Right kidney (tissue), 9 donors: ENCODE measurements at places on chromosomes 11 and 22.

DNA sequence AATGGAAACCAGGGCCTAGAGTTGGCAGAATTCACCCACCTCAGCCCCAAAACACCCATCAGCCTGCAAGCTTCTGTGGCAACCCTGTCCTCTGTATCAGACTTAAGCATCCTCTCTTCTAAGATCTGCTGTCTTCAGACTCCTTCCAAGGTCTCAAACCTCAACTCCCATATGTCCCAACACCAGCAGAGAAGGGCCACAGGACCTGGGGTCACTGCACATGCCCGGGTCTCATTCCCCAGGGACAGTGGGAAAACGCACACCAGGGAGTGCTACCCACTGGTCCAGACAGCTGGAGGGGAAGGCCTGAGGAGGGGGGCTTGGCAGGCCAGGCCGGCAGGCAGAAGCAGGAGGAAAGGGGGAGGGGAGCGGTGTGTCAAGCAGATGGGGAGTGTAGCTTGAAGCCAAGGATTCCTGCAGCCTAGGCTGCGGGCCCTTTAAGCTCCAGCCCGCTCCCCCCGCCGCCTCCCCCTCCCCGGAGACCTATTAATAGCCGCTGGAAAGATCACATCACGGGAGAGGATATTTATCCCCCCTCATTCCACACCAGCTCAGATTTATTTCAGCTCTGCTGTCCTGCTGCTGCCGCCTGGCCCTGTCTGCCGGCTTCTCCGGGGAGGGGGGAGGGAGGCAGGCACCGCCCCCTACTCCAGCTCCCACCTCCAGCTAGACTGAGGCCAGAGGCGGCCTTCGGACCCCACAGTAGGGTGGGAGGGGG, 16.7 kb downstream of the BCL9L start:
- peak; percentile 76 for DNase-seq

DNA sequence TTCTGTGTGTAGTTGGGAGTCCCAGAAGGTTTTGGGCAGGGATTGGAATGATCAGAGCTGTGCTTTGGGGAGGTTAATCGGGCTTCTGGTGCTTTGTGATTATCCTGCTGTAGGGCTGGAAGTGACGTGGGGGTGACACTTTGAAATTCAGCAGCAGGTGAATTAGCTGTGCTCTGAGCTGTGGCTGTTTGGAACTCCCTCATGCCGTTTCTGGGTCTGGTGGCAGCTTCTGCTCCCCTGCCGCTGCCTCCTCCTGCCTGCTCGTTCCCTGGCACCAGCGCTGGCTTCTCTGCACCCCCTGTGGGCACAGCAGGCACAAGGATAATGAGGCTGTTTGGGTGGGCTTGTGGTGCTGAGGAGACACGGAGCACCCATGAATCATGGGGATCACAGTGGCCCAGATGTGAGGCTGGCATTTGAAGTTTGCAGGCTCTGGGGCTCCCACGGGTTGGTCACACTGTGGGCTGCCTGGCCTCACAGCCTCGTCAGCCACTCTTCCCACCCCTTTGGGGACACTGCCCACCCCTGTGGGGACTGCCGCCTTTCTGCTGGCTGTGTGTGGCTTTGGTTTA, 49.7 kb downstream of the TBC1D22A start:
- no peak for DNase-seq

DNA sequence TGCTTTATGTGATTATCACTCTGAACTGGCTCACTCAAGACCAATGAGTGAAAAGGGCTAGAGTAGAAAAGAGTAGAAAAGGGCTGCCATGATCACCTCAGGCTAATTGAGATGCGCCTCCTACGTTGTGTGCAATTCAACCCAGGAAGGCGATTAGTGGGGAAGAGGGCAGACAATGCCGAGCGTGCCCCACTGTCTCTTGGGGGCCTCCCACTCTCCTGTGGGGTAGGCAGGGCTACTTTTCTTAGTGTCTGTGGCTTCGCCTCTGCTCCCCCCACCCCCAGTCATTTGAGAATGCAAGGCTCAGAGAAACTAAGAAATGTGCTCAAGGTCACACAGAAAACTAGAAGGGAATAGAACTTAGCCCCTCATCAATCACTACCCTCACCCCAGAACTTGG, 57.7 kb upstream of the RASD2 start:
- no peak for DNase-seq

DNA sequence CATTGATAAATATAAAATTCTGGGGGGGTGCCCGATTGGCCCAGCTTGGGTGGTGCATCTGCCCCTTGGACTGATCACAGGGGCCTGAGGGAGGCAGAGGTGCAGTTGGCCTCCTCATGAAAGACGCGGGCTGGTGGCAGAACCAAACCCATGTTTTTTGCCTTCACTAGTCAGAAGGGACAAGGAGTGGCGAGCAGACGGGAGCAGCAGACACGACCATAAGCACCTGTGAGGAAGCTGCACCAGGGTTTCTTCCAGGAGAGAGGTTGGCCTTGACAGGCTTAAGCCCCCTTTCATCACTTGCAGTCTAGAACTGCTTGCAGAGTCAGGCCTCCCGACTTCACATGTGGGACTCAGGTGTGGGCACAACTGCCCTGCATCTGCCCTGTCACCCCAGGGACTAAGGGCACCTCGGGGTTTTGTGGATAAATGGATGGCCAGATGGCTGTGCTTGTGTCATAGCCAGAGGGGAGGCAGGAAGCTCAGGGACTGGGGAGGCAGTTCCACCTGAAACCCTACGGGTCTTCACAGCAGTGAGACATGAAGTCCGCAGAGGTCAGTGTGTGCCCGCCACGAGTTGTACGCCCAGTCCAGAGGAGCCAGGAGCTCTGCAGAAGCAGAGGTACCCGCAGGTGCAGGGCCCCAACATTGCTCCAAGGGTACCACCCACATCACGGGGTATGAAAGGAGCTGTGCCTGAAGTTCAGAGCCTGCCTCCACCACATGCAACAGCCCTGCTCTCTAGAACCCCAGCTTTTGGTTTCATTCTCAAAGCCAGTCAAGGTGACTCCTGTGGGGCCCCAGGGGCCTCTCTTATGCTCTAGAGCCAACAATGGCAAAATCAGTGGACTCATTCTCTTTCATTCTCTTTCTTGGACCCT, 18.2 kb upstream of the SYT13 start:
- DNase-seq, result no peak

DNA sequence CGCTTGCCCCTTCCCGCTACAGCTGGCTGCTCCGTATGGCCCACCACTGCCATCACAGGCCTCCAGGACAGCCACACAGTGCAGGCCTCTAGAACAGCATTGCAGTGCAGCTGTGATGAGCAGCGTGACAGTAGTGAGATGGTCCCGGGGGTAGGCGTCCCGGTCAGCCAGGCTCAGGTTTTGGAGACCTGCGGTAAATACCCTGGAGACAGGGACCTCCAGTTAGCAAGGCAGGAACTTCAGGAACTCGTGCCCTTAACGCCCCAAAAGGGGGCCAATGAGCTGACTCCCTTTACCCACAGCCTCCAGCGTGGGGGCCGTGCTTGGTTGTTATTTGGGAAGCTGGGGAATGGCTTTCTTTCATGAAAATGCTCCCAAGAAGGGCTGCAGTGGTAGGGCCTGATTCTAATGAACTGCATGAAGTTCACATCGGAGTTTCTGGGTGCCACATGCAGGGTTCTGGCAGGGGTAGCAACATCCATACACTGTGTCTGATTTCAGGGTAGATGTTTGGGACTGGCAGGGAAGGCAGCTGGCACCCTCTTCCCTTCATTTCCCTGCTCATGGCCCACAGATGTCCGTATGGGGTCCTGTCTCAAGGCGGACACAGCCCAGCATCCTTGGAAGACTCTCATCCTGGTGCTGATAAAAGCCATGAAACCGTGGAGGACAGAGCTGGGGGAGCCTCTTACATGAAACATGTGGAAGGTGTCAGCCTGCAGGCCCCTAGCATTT, 440.5 kb downstream of the TBC1D22A start:
- DNase-seq, result no peak

DNA sequence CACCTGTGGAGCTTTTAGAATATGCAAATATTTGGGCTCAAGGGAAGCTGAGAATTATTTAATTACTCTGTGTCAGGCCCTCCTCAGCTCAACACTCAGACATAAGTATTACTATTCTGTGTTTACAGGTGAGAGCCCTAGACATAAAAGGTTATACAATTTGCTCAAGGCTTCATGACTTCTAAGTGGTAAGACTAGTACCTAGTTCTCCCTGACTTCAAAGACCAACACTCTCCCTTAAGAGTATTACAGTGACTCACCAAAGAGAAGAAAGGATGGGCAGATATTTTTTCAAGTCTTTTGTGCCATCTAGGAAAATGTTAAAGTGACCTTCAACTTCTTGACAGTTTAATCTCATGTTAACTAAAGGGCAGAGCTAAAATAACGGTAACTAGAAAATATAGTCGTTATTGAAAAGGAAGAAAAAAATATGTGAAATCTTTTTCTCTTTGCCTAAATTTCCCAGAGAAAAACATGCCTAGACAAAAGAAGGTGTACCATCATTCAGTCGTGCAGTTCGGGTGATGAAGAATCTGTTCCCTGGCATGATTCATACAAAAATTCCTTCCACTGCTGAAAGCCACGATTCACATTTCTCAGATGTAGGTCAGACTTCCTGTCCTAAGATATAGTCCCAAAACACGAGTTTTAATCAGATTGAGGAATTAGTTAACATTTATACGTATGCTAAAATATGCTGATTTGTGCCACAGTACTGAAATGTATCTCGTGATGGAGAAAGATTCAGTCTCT, 849.1 kb upstream of the API5 start:
- no peak for DNase-seq

- no peak for DNase-seq
Measured at GRCh38 chr11:46331282-46331984, 15.8 kb upstream of the DGKZ start.

- DNase-seq, result no peak
Measured at GRCh38 chr11:65773784-65774411, 6.9 kb downstream of the AP5B1 start.

GRCh38 chr11:131665344-131665968, 295.0 kb downstream of the NTM start:
- DNase-seq, result no peak

DNA sequence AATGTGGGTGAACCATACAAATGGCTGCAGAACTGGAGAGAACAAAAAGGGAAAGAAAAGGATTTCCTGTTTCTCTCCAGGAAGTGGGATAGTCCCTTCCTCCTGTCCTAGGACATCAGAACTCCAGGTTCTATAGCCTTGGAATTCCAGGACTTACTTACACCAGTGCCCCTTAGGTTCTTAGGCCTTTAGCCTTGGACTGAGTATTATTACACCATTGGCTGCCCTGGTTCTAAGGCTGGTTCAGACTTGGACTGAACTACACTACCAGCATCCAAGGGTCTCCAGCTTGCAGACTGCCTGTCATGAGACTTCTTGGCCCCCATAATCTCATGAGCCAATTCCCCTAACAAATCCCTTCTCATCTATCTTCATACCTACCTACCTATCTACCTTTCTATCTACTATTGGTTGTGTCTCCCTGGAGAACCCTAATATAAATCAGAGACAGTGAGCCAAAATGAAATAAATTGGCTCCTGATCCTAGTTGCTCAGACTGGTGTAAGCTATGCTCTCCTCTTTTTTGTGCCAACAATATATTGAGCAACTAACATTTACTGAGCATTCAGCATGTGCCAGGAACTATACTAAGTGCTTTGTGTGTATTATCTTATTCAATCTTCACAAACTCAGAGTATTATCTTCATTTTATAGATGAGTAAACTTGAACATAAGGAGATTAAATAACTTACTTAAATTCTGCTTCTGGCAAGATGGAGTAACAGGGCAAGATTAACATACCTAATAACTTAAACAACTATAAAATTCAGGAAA, 303.7 kb downstream of the TTC28 start:
- DNase-seq, result no peak

GRCh38 chr11:42812361-42812760, 499.4 kb upstream of the API5 start:
- DNase-seq, result peak; percentile 3

DNA sequence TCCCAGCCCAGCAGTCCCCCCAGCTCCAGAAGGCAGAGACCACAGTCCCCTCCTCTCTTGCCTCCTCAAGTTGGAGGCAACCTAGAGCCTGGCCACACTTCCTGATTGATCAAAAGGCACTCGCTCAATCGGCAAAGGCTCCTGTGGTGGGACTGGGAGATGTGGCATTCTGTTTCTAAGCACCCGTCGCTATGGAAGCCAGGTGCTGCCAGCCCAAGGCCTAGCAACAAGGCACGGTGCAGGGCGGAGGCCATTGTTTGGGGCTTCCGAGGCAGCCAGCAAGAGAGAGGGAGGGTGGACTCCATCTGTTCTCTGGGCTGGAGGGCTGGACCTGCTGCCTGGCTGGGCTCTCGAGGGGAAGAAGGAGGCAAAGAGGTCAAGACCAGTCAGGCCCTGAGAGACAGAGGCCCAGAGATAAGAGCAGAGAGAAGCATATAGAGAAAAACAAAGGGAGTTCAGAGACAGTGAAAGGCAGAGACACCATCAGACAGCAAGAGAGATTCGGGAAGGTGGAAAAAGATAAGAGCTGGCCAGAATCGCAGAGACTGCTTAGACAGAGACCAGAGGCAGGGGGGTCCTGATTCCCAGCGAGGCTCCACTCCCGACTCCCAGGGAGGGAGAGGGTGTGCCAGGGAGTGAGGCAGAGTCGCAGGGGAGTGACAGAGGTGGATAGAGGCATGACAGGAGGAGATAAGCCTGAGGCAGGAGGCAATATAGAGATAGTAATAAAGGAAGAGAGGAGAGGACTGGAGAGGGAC, 21.2 kb downstream of the PDE2A start:
- DNase-seq, result no peak
